ENCODE measurements at places on chromosomes 5 and 9.
A peak's percentile ranks its signal among the peaks of the same experiment; 100 is the strongest.

GRCh38 chr5:35852084-35852734 lies 4.5 kb upstream of the IL7R start:
- no peak for DNase-seq

- peak; percentile 11 for DNase-seq
These were observed 3.0 kb downstream of the RLN2 start for GRCh38 chr9:5301544-5301943.

GRCh38 chr9:97510797-97511654 lies 9.6 kb downstream of the TMOD1 start:
- DNase-seq: peak; percentile 23

GRCh38 chr5:6581090-6581489 lies 51.8 kb downstream of the NSUN2 start:
- no peak for DNase-seq

GRCh38 chr5:109640976-109641375 lies 48.8 kb upstream of the MAN2A1 start:
- DNase-seq: no peak

DNA sequence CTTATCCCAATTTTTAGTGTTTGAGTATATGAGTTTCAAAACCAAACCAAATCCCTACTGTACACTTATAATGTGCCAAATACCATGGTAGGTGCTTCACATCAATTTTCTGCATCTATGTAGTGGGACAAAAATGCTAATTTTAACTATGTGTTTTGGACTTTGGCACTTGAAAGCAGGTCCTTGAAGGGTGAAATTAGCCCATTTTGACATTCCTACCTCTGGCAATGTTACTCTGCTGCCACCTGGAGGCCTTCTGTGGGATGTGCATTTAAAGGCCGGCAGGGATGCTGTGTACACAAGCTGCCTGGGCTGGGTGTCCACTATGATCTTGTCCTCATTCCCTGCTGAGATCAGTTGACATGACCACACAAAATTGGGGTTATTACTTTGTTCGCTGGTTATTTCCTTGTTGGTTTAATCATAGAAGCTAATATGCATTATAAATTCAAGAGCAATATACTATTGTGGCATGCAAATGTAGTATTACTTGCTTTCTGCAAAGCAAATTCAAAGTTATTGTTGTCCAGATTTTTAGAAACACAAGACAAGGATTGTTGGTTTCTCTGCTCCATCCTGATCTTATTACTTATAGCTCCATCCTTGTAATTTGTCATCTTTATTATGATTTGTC lies 166.8 kb downstream of the ARHGEF28 start:
- DNase-seq: peak; percentile 82

DNA sequence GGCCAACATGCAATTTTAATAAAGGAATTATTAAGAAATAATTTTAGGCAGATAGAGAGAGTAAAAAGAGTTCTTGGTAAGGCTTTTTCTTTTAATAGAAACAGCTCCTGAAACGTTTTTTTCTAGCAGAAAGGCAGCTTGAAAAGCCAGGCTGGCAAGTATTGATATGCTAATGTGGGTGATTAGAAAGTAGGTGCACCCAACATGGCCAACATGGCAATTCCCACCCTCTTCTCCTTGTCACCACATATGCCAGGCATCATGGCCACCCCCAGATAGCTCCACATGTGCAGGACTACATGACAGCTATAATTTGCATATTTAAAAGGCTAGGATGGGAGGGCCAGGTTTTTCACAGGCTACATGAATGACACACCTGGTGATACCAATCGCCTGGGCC lies 615.2 kb downstream of the PTPRD start:
- DNase-seq: no peak

DNA sequence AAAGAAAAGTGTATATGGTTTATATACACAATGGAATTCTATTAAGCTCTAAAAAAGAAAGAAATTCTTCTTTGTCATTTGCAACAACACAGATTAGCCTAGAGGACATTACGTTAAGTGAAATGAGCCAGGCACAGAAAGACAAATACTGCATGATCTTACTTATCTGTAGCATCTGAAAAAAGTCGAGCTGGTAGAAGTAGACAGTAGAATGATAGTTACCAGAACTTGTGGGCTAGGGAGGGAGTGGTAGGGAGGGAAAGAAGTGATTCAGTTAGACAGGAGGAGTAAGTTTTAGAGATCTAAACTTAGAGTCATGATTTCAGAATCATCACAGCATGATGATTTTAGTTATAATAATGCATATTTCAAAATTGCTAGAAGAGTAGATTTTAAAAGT lies 184.6 kb downstream of the TLE4 start:
- DNase-seq: no peak

GRCh38 chr9:110050925-110051355 lies 157.0 kb downstream of the C9orf152 start:
- DNase-seq: no peak

DNA sequence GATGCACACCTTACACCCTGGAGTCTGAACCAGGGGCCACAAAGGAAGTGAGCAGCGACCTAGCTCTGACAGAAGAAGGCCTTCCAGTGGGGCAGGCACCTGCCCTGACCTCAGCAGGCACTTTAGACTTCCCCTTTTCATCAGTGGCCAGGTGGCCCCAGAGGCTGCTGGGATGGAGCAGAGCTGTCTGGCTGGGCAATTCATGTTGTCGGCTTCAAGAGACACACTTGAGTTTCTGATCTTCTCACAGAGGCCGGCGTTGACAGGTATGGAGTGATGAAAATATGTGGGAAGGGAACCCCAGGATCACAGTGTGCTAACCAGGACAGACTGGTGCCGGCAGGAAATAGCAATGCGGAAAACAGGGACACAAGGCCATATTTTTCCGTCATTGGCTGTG lies 375.5 kb downstream of the CTNND2 start:
- DNase-seq: no peak

DNA sequence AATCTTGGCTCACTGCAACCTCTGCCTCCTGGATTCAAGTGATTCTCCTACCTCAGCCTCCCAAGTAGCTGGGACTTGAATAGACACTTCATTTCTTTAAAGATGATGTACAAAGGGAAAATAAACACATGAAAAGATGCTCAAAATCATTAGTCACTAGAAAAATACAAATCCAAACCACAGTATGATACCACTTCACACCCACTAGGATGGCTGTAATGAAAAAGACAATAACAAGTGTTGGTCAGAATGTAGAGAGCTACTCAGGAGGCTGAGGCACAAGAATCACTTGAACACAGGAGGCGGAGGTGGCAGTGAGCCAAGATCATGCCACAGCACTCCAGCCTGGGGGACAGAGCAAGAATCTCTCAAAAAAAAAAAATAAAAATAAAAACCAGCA lies 13.0 kb downstream of the F2RL2 start:
- no peak for DNase-seq

DNA sequence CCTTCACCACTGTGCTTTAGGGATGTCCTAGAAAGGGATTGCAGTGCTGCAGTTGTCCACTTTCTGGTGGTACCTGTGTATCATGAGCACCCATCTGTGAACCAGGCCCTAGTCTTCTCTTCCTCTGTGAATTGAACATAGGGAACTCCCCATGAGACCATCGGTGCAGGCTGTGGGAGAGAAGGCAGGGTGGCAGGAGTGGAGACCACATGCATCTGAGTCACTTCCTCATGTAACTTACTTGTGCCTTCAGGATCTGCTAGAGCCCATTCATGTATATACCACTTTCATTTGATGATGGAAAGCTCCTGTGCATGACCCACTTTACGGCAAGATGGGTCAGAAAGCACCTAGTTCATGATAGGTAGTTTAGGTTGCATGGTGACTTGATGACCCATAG lies 478.1 kb upstream of the CDH9 start:
- no peak for DNase-seq

- no peak for DNase-seq
These were observed 135.9 kb upstream of the OTULINL start for GRCh38 chr5:14445576-14446290.

GRCh38 chr9:129988607-129989361 lies 54.2 kb downstream of the FNBP1 start:
- DNase-seq: no peak

- DNase-seq: no peak
These were observed 191.9 kb upstream of the SEMA6A start for GRCh38 chr5:116766470-116766947.

- no peak for DNase-seq
These were observed 3.7 kb downstream of the PITX1 start for GRCh38 chr5:135030123-135030955.

DNA sequence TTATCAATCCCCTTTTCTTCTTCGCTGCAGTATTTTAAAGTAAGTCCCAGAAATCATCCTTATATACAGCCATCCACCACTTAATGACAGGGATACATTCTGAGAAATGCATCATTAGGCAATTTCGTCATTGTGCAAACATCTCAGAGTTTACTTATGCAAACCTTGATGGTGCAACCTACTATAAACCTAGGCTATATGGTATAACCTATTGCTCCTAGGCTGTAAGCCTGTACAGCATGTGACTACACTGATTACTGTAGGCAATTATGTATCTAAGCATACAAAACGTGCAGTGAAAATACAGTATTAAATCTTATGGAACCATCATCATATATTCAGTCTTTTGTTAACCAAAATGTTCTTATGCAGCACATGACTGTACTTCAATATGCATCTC lies 36.8 kb downstream of the SAXO1 start:
- DNase-seq: no peak

DNA sequence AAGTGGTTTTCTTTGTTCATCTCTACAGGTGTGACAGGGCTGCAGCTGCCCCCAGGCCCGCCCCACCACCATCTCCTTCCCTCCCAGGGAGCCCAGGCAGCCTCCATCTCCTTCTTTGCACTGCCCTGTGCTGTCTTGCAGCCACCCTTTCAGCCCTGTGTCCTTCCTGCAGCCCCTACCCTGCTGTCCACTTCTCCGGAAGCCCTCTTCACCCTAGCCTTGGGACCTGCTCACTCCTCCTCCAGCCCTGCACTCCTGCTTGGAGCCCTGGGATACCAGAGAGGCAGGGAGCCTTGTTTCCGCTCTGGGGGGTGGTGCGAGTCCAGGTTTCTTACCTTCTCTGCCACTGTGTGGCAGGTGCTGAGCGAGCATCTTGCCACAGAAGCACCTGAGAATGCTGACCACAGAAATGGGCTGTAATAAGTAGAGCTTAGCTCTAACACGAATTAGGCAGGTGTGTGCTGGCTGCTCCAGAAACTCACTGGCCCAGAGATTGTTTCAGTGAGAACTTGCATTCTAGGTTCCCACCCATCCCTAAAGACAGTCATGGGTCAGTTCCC lies 51.3 kb upstream of the GADD45G start:
- no peak for DNase-seq

DNA sequence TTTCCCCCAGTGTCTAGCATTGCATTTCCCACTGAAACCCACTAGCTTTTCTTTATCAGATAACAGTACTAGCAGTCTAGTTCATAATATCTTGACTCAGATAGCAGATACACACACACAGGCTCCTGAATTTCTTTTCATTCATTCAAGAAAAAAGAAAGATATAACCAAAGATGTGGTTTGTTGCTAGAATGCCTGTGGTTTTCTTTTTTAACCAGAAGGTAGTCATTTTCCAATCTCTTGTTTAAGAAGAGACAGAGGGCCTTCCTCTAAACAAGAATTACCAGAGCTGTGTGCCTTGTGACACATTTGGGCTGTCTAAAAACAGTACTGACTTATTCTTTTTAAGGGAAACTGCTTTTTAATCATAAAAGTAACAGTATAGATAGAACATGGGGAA lies 167.3 kb downstream of the PJA2 start:
- DNase-seq: no peak

- DNase-seq: no peak
These were observed 8.2 kb upstream of the GDNF start for GRCh38 chr5:37847978-37848425.

- no peak for DNase-seq
These were observed 20.1 kb upstream of the NIM1K start for GRCh38 chr5:43171926-43172325.

DNA sequence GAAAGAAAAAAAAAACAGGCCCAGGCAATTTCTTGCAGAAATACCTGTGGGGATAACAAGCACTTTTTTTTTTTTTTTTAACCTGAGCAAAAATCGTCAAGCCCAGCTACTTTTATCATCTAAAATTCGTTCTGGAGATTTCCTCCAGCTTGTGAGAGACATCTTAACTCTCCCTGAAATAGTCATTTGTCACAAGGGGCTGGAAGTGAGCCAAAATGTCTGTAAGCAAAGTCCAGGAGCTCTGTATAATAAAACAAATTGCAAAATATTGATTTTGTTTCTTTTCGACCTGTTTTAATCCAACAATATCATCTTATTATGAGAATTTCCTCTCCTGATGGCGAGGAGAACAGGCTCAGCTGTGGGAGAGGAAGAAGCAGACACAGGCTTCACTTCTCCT lies 168.4 kb downstream of the TTLL11 start:
- DNase-seq: no peak

DNA sequence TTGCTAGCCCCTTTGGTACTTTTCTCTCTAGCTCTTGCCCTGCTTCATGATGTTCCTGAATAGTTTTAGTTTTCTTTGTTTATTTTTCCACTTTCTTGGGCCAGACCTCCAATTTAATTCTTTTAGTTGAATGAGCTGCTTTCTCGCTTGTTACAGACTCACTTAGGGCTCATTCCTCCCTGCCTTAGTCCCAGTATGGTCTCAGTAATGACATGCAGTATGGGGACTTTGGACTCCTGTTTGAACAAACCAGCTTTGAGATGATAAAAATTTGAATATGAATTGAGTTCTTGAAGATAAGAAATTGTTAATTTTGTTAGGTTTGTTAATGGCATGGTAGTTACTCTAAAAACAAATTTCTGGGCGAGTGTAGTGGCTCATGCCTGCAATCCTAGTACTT lies 284.8 kb upstream of the DMRT1 start:
- DNase-seq: no peak

- DNase-seq: peak; percentile 30
These were observed 55.3 kb downstream of the ERAP1 start for GRCh38 chr5:96752341-96753016.

- no peak for DNase-seq
These were observed 29.4 kb upstream of the TNIP1 start for GRCh38 chr5:151110122-151110681.

DNA sequence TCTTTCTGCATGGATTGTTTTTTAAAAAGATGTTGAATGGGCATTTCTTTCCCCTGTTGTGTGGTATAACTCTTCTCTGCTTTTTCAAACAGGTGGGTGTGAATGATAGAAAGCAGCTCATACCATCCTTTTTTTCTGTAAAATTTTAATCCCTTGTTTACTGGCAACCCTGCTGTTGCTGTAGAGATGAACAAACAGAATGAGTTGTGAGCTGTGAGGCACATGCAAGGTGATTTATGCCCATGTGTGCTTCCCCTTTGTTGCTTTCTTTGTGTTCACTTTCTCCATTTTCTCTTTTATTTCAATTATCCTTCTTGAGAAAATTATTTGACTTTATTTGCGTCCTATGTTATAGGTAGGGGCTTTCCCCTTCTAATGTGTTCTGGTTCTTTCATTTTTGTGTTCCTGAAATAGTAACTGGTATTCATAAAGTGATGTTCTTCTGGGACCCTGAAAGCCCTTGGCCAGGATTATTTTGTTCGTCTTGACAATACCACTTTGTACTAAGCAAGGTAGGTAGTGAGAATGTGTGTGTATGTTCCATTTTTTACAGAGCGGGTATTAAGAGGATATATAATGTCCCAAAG lies 79.9 kb downstream of the AOPEP start:
- peak; percentile 92 for DNase-seq

- DNase-seq: no peak
These were observed 273.2 kb downstream of the SAXO1 start for GRCh38 chr9:18759827-18760226.

Data from hematopoietic multipotent progenitor cell (in vitro differentiated cells).